Dorsolateral prefrontal cortex (tissue), 122 donors: ENCODE measurements at places on chromosomes 16 and 17.

GRCh38 chr17:82047914-82048570, 3.6 kb downstream of the RFNG start:
- no peak for DNase-seq

DNA sequence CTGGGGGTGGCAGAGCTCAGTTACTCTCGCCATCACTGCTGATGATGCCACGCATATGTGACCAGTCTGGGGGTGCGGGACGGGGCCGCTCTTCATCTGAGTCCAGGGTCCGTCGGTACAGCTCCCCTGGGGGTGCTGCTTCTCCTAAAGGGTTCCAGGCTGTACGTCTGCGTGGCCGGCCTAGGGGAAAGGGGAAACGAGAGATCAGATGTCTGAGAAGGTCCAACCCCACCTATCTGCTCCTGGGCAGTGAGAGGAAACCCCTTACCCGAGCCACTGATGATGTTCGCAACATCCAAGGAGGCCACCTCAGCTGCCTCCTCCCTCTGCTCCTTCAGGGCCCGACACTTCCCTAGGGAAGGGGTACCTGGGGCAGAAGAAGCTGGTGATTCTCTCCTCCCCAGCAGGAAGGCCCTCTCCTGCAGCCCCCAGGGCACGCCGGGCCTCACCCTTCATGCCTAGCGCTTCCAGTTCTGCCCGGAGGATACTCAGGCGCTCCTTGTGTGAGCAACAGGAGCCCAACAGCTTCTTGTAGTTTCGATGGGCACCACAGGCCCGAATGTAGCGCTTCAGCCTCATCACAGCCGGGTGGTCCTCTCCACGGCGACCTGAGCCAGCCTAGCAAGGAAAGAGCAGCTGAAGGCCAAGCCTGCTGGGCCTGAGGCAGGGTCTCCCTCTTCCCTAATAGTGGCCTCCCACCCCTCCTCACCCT, 2.1 kb downstream of the HIRIP3 start:
- DNase-seq, result no peak

- DNase-seq, result no peak
Measured at GRCh38 chr17:50505591-50506130, 2.6 kb upstream of the MYCBPAP start.

DNA sequence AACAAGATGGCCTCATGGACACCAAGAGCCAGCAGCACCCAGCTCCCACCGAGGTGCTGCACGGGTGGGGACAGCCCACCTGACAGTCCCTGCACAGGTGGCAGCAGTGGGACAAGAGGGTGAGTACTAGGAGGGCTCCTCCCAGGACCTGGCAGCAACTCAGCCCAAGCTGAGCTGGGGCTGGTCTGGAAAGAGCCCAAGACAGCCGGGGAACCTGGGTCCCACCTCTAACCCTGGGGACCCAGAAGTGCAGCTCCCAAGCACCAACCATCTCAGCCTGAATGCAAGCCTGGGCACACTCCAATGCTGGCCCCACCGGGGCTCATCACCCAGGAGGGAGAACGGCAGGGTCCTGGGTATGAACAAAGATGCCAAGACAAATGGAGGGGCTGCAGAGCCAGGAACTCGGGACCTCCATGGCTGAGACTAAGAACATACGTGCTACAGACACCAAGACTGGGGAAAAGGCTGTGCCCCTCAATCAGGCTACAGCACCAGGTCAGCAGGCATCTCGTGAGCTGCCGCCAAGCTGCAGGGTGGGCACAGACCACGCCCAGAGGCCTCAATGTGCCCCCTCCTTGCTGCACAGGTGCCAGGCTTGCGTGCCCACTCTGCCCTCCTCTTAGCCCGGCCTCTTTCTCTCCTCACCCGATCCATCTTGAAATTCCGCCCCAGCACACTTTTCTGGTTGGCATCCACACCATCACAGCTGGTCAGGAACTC, 37.5 kb upstream of the GSG1L start:
- DNase-seq, result peak; percentile 33

DNA sequence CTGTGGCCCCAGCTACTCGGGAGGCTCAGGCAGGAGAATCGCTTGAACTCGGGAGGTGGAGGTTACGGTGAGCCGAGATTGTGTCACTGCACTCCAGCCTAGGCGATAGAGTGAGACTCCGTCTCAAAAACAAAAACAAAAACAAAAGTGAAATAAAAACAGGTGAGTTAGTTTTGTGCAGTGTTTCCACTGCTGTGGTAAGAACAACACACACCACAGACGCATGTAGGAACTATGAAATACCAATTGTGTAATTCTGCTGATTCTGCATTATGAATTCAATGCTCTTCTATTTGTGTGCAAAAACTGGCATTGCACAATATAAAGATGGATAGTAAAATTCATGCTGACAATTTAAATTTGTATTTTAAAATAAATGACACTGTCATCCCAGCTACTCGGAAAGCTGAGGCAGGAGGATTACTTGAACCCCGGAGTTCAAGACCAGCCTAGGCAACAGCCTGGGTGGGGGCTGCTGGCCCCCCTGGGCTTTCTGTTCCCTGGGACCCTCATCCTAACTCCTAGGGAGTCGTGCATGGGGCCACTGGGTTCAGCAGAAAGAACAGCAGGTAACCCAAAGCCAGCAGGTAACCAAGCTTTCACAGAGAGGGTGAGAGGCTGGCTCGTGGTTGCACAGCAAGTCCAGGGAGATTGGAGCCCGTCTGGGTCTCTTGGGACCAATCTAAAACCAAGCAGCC, 10.6 kb upstream of the RHBDF2 start:
- DNase-seq, result no peak

DNA sequence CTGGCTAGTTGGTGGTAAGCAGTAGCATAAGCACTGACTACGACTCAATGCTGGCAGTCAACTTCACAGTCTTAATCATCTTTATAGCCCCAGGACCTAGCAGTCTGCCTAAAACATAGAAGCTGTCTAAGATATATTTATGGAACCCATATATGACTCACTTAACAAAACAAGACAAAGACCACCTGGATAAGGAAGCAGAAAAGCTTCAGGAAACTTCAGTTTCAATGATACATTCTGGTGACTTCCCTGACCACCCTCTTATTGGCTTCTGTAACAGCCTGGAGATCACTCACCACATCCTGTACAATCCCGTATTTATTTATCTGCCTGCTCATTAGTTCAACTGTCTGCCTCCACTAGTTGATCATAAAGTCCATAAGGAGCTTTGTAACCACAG, 95.5 kb downstream of the PMP22 start:
- DNase-seq, result no peak

DNA sequence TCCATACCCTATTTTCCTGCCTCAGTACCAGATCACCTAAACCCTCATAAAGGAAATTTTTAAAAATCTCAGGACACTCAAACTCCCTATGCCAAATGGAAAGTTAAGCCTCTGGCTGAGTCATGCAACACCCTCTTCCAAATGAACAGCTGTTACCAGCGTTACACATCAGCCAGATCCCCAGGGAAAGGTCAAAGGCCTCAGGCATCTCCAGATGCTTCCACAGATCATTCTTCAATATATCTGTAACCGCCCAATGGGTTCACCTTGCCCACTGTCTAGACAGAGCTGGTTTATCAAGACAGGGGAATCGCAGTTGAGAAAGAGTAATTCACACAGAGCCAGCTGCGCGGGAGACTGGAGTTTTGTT, 29.1 kb upstream of the SHCBP1 start:
- no peak for DNase-seq

DNA sequence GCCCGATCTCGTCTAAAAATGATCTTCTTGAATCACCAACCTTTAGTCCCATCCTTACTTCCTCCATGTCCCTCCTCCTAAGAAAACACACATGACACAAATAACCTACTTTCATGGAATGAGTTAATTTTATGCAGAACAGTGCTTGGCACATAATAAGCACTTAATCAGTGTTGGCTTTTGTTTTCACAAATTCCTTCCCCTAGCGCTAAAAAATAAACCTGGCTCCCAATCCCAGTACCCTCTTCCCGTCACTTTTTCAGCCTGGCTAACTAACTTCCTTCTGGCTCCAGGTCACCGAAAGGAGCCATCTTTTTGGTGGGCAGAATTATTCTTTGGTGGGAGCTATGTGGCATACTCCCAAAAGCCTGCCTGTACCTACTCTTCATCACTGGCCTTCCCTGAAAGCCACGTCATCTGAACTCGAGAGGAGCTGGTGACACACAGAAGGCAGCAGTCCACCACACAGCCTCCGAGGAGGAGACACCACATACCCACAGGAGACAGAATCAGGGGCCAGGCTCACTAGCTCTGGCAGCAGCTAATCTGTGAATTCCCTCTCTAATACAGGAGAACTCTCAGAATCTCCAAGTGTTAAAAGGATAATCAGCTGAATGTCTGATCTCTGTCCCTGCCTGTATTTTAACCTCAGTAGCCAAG, 114.5 kb downstream of the SMG6 start:
- no peak for DNase-seq

DNA sequence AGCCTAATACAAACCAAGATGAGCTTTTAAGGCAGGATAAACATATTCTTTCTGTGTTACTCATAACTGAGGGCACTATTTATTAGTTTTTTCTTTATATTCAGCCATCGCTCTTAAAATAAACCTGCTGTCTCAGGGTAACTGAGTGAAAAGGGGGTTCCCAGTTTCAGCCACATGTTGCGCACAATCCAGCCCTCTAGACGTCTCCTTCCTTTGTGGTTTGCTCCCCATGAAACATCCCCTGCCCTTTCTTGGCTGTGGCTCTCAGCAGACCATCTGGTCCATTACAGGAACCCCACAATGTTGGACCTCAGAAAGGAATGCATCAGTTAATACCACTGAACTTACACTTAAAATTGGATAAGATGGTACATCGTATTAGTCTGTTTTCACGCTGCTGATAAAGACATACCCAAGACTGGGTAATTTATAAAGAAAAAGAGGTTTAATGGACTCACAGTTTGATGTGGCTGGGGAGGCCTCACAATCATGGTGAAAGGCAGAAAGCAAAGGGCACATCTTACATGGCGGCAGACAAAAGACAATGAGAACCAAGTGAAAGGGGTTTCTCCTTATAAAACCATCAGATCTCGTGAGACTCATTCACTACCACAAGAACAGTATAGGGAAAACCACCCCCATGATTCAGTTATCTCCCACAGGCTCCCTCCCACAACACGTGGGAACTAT, 12.6 kb upstream of the IL21R start:
- no peak for DNase-seq

- DNase-seq, result no peak
Measured at GRCh38 chr17:913207-913606, 66.4 kb downstream of the NXN start.

GRCh38 chr17:29720551-29720950, 97.8 kb upstream of the CORO6 start:
- no peak for DNase-seq

DNA sequence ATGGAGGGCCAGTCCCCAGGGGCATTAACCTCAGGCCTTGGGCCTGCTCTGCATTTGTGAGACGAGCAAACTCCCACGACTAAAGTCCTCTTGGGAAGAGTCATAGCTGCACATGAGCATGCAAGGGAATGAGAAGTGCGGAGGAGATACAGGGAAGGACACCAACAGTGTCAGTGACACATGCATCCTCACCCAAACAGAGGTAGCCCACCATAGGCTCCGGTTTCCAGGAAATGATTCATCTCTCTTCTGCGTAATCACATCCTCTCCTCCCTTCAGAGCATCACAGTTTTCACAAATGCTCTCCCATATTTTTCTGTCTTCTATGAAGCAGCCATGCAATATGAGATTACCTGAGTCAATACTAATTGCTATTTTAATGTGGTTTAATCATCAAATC, 725.7 kb upstream of the GOT2 start:
- DNase-seq, result no peak

- no peak for DNase-seq
Measured at GRCh38 chr16:69553332-69553731, 12.4 kb upstream of the NFAT5 start.

DNA sequence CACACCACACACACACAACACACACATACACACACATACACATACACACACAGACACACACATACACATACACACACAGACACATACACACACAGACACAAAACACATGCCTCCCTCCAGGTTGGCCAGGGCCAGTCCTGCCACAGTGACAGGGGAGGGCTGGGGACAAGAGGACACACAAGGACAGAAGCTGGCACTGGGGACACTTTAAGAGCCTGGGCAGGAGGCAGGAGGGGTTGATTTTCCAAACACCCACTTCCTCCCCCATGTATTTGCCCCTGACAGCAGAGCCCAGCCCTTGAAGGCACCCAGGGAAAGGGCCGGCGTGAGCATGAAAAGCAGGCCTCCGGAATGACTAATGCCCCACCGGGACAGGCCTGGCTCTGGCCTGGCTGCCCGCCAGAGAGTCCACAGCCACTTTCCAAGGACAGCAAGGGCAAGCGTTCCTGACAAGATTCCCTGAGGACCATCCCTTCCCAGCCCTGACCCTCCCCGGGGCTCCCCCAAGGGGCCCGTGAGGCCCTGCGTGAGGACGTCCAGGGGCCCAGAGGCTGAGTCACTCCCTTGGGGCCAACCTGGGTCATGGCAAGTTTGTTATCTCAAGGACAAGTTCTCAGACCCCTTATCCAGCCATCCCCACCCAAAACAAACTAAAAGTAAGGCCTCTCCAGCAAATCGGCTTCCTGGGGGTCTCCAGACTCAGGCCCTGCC, 235.6 kb downstream of the ZNF423 start:
- DNase-seq, result no peak

DNA sequence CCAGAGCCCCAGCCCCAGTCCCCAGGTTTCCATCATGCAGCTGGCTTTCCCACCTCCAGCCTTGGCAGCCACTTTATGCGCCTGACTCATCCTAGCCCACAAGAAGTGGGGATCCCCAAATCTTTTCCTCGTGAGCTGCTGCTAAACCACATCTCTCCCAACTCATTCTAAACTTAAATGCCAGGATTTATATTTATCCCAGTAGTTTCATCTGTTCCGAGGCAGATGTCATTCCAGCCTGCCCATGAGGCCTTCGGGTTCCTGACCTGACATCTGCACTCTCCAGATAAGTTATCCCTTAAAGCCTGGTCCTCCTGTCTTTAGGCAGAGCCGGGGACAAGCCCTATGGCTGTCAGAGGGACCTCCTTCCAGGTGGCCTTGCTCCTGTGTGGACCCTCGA, 16.6 kb downstream of the PLXDC1 start:
- no peak for DNase-seq

DNA sequence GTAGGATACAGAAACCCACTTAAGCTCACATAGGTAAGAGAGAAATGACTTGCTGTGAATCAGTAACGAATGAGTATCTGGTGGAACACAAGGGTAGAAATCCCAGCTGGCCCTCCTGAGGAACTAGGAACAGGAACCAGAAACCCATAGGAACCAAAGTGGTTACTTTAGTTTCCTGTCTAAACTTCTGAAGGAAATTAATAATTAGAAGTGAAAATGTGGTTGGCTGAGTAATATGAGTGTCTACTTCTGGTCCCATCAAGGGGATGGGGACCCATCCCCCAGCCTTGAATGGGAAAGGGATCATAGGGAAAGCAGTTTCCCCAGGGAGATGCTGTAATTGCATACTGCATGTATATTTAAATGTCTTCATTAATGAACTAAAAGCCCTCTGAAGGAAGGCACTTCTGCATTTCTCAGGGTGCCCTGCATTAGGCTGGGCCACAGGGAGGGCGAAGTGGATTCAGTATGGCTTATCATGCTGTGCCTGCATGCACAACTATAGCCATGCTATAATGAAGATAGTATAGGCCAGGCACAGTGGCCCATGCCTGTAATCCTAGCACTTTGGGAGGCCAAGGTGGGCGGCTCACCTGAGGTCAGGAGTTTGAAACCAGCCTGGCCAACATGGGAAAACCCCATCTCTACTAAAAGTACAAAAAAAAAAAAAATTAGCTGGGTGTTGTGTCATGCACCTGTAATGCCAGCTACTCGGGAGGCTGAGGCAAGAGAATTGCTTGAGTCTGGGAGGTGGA, 45.6 kb downstream of the CYB5B start:
- no peak for DNase-seq
